ENCODE measurements at places on chromosomes 4 and X.

DNA sequence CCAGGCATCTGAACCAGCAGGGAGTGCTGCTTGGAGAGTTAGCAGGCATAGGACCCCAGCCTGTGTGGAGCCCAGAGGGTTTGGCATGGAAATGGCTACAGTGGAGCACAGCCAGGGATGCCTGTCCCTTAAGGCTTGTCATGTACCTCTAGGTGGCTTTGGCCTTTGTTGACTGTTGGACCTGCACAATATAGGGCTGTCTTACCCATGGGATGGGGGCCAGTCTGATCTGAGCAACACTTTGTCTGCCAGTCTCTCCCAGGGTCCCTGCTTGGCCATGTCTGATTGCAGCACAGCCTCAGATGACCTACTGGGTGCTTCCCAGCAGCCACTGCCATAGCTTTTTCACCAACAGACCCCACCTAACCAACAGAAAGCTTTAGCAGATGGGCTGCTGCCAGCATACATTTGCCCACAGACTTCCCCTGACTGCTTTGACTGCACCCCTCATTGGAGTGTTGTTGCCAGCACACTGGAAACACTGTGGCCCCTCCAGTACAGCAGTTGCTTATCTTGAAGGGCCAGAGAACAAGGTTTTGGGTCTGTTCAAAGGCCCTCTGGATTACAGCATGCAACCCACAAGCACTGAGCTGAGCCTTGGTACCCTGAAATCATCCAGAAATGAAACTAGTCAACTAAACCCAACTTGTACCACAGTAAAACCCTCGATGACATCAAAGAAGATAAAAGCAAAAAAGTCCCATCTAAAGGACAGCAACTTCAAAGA is 22.1 kb downstream of the ANAPC10 start:
- DNase-seq = no peak

GRCh38 chr4:183399126-183399522 is 45.3 kb upstream of the CDKN2AIP start:
- DNase-seq = no peak

- no peak for DNase-seq
These were observed 37.4 kb downstream of the ADGRA3 start for GRCh38 chr4:22478426-22478825.

- no peak for DNase-seq
These were observed 4.2 kb downstream of the PRDM8 start for GRCh38 chr4:80201252-80202151.

GRCh38 chr4:86403575-86403974 is 43.7 kb upstream of the MAPK10 start:
- DNase-seq = no peak

- DNase-seq = no peak
These were observed 125.8 kb downstream of the HMX1 start for GRCh38 chr4:8745826-8746225.

DNA sequence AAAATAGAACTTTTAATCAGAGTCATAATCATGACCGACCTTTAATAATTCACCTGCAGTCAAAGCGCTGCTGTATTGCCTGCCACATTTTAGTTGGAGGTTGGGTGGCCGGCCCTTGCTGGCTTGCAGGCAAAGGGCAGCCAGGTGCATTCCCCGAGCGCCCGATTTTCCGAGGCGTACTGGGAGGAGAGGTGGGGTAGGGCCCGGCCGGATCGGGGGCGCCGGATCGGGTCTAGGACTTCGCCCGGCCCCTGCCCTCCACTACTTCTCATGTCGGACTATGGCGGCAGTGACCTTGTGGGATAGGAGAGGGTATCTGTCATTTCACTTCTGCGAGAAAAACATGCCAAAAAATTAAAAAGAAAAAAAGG is 2.5 kb upstream of the RS1 start:
- no peak for DNase-seq

- no peak for DNase-seq
These were observed 226.9 kb downstream of the ARHGAP24 start for GRCh38 chr4:85701861-85702321.

GRCh38 chr4:71288875-71289274 is 49.9 kb upstream of the SLC4A4 start:
- DNase-seq = no peak

- DNase-seq = peak; percentile 31
These were observed at the start of gene CHST7 for GRCh38 chrX:46573331-46573891. Gene CHST7, plus strand, starts transcription at chrX:46573765. Its CDS starts 167 bp downstream, at chrX:46573932.

DNA sequence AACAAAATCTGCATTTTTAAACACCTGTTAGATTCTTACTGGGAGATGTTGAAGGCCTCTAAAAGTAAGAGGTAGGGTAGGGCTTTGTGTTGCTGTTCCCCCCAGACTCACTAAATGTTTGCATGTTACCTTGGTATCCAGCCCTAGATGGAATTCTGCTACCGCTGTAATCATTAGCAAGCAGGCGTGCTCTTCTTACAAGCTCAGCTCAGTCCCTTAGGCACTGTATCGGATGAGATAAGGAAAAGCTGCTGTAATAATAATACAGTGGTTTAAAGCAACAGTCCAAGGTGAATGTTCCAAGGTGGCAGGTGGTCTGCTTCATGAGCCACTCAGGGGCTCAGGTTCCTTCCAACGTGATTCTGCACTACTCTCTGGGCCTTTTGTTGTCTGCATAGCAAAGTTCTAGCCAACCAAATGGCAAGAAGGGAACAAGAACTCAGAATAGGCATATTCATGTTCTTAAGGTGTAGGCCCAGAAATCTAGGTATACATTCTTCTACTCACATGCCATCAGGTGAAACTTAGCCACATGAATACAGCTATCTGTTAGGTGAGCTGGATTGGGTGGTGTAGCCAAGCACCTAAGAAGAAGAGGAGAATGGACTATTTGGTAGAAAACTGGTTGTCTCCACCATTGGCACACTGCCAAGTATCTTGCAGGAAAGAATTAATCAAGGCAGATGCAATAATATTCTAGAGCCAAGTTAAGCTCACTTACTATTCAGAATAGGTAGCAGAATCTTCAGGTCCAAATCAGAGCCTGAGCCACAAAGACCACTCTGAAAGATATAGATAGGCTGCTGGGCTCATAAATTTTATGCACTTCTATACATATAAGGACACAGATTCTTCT is 46.0 kb downstream of the COQ2 start:
- no peak for DNase-seq

DNA sequence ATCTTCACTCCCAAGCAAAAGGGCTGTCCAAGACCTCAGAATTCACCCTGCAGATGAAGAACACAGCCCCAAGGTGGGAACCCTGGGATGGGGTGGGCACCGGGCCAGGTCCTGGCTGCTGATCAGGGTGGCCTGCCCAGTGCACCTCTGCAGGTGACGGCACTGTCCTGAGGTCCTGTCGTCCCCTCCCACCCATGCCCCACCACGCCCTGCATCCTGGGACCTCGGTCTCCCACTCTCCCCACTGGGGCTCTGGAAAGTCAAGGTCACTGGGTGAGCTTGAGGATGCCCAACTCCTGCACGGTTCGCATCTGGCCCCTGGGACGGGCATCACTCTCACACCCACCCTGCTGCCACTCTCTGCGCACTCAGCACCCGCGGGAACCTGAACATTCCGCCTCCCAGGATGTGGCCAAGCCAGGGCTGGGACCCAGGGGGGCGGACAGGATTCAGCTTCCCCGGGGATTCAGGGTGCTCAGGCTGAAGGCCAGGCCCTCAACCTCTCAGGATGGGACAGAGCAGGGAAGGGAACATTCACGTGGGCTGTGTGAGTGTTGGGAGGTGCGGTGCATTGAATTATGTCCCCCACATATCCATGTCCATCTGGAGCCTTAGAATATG is 115.9 kb downstream of the CPZ start:
- DNase-seq = no peak

DNA sequence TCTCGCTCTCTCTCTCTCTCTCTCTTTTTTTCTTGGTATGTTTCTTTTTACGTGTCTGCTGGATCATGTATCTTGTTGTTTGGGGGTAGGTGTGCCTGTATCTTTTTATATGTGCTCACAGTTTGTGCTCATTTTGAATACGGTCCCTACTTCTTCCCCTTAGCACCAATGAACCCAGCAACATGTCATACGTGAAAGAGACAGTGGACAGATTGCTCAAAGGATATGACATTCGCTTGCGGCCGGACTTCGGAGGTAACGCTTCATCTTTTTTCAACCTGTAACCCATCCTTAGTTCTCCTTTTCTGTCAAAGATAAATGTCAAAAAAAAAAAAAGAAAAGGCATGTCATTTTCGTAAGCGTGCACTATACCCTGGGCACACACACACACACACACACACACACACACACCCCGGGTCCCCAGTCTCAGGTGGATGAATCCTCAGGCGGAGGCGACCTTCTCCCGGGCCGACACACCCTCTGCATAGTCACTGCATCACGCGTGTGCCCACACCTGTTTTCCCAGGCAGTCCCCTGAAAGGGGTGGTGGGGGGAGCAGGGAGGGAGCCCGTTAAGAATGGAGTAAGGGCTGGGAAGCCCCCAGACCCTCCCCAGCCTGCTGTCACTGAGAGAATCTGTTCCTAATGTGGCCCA is 511 bp downstream of the GABRB1 start:
- no peak for DNase-seq

DNA sequence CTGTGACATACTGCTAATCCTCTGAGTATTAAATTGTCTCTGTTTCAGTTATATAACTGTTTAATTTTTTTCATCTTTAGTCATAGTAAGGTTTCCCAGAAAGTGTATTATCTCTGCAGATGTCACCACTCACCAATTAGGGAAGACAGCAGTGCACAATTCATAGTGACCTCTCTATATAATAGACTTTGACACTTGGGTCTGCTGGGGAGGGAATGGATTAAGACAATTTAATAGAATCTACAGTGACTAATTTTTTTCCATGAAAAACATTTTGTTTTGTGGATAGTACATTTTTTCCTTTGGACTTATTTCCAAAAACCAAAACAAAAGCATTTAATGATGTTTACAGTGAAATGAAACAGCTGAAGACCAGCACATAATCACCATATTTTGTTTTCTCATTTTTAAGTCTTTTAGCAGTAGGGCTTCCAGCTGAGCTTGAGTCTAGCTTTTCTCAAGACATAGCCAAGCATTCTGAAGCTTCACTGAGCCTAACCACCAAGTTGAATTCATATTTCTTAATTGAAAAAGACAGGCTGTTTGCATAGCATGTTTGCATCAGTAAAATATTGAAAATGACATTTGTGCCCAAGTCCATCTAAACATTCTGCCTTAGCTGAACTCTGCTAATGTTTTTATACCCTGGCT is 69.5 kb downstream of the PCDH19 start:
- DNase-seq = no peak

GRCh38 chr4:98411731-98412130 is 150.5 kb downstream of the RAP1GDS1 start:
- DNase-seq = no peak

DNA sequence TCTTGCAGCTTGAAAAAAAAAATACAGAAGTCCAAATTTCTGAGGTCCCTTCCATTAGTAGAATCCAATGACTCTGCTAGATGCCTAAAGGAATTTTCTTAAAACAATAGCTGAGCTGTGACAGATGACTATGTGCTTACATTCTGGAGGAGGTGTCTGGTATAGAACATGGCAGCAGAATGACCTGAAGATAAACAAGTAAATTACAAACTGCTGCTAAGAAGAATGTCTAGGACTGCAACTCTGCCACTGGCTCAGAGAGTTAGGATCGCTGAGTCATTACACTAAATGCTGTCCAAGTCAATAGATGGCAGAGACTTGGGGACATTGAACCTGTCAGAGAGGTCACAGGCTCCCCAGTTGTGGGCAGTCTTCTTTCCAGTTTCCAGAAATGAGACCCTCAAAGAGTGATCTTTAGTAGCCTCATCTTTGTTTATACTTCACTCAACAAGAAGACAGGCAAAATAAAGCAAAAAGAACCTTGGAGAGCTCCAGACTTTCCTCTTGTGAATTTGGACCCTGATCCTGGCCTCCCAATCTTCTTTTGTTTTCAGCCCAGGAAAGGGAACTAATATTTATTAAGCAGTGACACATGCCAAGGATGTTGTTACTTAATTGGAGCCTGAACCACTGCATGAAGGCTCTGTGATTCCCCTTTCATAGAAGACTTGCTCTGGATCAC is 56.4 kb upstream of the SCML1 start:
- no peak for DNase-seq

GRCh38 chrX:1507511-1508463 is 29.2 kb downstream of the P2RY8 start:
- DNase-seq = no peak

All from D721Med (cell line).